Thoracic aorta (tissue), 2 donors: ENCODE measurements at places on chromosomes 3 and 15. TPM values are rescaled to one million over a fixed set of nuclear protein-coding genes. Genes with fewer than 3 reads are reported as not detected.

DNA sequence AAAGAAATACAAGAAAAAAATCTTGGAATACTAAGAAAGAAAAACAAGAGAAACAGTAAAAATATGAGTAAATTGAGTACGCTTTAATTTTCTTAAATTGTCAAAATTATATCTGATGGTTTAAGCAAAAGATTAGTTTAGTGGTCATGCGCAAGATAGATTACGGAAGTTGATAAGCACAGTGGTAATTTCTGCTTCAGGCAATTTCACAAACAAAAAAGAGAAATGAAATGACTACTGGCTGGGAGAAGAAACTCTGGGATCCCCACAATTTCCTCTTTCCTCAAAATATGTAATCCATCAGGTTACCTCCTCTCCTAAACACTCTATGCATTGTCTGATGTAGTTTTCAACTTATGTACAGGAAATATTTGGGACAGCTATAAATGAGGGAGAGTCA, 9.0 kb downstream of the MYD88 start:
- DNase-seq: no peak

- no peak for DNase-seq
Observed at GRCh38 chr3:88298189-88298588, 148.4 kb downstream of the C3orf38 start.

Gene GMPS
- total RNA-seq: 30.2 TPM

DNA sequence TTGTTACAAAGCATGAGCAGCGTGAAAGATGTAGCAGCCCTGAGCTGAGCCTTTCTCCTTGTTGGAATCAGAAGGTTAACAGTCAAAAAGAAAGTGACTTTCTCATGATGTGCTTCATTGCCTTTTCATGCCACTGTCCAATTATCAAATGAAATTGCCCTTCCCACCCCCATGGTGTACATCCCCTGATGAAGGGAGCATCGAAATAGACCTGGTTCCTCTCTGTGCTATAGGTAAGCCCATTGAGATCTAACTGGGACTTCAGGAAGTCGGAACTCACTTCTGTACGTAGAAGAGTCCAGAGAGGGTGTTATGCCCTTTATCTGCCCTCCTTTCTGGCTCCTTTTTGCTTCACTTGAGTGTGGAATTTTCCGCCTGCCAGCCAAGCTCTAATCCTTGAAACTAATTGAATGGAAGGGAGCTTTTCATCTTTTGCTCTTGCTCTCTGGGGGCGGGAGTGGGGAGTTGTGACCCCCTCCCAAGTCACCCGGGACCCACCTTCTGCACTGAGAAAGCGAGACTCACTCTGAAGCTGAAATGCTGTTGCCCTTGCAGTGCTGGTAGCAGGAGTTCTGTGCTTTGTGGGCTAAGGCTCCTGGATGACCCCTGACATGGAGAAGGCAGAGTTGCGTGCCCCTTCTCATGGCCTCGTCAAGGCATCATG, 20.9 kb downstream of the ABHD6 start:
- no peak for DNase-seq

GRCh38 chr3:143814443-143814889, 33.8 kb downstream of the SLC9A9 start:
- no peak for DNase-seq

DNA sequence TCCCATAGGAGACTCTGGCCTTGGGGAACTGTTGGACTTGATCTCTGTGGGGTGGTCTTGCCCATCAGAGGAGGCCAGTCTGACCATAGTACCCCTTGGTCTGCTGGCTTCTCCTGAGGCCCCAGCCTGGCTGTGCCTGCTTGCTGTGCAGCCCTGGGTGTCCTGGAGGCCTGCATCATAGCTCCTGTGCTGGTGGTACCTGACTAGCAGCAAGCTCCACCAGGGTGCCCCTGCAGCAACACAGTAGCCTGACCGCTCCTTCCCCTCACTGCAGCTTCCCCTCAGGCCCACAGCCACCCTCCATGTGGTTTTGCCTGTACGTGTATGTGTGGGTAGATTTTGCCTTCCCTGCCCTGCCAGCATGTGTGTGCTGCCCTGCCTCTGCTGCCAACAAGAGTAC, 85.6 kb upstream of the TTC14 start:
- DNase-seq: no peak

Gene OCA2
- 8.0 TPM for total RNA-seq

DNA sequence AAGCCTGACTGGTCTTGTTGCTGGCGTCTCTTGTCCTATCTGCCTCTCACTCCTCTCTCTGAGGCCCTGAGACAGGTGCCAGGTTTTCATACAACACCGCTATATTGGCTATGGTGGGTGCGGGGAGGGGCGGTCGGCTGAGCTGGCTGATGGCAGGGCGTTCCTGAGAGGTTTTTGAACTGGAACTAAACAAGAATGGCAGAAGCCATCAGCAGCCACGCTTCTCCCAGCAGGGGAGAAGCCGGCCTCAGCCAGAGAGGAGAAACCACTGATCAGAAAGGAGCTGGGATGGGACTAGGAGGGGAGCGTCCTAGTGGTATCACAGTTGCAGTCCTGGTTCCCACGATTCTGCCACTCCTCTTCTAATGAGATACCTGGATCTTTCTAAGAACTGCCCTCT, 89.9 kb upstream of the PRR23E start:
- DNase-seq: no peak

Gene GOLGA6B
- total RNA-seq: not detected

GRCh38 chr3:136195258-136196063, 674 bp downstream of the MSL2 start:
- peak; percentile 45 for DNase-seq

Gene ZNF80
- not detected for total RNA-seq

GRCh38 chr3:143100451-143100850, 19.1 kb upstream of the CHST2 start:
- DNase-seq: no peak

- DNase-seq: no peak
Observed at GRCh38 chr3:131285456-131285855, 96.1 kb upstream of the NUDT16 start.

Gene ZNF501
- total RNA-seq: 3.0 TPM

GRCh38 chr3:74630602-74631001, 16.1 kb upstream of the CNTN3 start:
- DNase-seq: no peak

DNA sequence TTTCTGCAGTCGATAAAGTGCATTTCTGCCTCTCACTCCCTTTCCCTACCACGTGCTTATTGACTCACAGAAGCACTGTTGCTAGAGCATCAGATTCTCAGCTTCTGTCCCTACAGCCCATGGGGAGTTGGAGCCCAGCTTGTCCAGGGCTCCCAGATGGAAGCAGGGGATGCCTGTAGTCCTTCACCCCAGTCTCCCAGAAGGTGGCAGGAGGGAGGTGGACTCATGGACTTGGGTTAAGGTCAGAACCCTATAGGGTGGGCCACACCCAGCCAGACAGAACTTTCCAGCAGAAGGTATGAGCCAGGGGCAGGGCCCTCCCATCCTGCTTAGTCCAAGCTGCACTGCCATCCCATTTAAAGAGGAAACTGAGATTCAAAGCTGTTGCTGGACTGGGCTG, 33.1 kb upstream of the SEMA3F start:
- DNase-seq: no peak

- no peak for DNase-seq
Observed at GRCh38 chr3:19866751-19867347, 67.2 kb downstream of the EFHB start.

GRCh38 chr3:33467786-33468185, 27.6 kb upstream of the UBP1 start:
- DNase-seq: no peak

Gene OR5K3
- total RNA-seq: not detected

GRCh38 chr3:188205992-188206416, 52.0 kb downstream of the LPP start:
- DNase-seq: no peak

Gene SEMA5B
- total RNA-seq: 0.14 TPM

Gene CATSPER2
- 5.2 TPM for total RNA-seq

DNA sequence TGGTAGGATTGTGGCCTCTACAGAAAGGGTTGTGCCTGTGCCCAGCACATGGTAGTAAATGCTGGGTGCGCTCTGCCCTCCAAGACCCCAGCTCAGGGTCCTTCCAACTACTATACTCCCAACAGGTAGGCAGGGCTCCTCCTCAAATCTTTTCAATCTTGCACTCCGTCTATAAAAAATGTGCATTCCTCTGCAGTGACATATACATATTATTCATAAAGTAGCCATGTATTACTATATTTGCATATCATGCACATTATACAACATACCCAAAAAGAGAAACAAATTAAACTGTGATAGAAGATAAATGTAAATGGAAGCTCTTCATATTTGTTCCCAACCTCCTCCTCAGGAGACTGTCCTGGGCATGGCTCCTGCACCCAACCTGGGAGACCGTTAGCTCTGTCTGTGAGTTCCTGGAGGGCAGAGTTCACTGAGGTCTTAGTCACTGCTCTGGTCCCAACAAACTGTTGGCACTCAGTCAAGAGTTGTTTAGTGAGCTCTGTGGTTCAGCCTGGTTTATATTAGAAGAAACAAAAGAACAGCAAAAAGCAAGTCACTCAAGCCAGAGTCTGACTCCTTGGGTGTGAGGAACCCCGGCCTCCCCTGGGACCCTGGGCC, 47.7 kb upstream of the GRIP2 start:
- no peak for DNase-seq

- no peak for DNase-seq
Observed at GRCh38 chr3:53253707-53254508, 1.9 kb downstream of the TKT start.

GRCh38 chr3:84074767-84075166, 884.0 kb upstream of the CADM2 start:
- DNase-seq: no peak

Gene SCN5A
- 5.4 TPM for total RNA-seq

- no peak for DNase-seq
Observed at GRCh38 chr3:172159376-172159775, 120.0 kb downstream of the FNDC3B start.

GRCh38 chr3:192817053-192817452, 89.7 kb upstream of the FGF12 start:
- DNase-seq: no peak

DNA sequence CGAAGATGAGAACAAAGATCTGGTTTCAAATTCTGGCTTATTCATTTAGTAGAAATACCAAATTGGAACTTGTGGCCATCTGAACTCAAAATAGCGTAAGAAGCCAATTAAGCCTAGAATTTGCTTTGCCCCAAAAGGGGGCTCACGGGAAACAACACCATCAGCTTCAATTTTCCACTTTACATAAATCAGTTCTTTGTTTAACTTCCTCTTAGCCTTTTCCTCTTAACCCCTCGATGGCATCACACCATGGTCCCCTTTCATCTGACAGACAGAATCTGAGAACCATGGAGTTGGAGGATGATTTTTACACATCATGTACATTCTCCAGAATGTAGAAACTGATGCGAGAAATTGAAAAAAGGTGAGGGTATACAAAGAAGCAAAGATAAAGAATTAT, 207.0 kb downstream of the FOXP1 start:
- DNase-seq: no peak

DNA sequence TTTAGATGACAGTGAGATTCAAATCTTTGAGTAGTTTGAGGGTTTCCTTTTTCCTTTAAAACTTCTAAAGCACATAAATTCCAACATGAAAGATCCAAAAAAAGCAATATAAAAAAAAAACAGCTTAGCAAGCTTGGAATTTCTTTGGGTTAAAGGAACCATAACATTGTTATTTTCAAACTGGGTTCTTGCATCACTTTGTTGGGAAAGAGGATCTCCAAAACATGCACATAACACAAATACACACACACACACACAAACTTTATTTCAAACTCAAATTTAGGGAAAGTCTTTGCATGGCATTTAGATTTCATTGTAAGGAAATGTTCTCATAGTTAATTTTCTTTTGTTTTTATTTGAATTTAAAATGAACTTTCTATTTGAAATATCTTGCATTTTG, 79.2 kb upstream of the COL8A1 start:
- DNase-seq: no peak

GRCh38 chr15:60118626-60119025, 114.5 kb downstream of the FOXB1 start:
- no peak for DNase-seq

GRCh38 chr3:14531856-14532395, 8.2 kb downstream of the GRIP2 start:
- no peak for DNase-seq

- DNase-seq: no peak
Observed at GRCh38 chr3:186021673-186022362, 84.0 kb upstream of the TRA2B start.

Gene ANKUB1
- total RNA-seq: 0.81 TPM

- DNase-seq: no peak
Observed at GRCh38 chr15:56804938-56805337, 71.6 kb upstream of the ZNF280D start.

DNA sequence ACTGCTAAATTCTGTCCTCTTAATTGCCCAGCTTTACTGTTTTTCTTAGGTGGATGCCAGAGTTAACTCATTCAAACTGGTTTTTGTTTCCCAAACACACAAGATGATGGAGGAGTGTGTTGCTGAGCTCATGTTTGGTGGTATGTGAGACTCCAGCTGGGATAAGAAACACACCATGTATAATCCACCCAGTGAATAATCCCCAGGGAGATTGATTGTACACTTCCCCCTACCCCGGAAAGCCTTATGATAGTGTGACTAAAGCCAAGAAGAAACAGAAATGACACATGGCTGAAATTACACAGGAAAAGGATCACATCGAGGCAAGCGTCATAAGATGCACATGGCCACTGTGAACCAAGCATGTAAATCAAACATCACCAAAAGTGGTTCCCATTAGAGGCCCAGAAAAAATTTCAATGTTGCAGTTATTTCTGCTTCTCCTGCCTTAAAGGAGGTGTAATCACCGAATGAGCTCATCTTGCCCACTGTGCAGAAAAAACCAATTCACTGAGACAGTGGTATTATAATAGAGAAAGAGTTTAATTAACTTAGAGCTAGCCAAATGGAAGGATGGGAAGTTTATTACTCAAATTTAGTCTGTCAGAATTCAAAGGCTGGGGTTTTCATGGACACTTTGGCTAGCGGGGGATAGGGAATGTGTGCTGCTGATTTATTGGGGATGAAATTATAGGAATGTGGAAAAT, 56.7 kb upstream of the MAGI1 start:
- no peak for DNase-seq

Gene ROPN1
- total RNA-seq: not detected

DNA sequence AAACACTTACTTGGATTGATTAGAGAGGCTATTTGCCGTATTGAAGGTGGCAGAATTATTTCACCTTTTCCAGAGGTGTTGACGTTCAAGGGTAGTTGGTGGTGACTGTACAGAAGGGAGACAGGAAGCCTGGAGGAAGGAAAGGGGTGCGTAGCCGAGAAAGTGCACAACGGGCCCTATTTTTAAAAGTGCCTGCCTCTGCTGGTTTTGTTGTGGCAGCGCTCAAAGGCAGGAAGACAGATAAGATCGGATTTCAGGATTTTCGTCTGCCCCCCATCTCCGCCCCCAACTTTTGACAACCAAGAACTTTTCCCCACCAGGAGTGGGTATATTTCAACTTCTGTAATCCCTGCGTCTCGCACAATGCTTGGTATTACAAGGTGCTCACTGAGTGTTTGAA, 38.5 kb downstream of the SMAD3 start:
- DNase-seq: no peak
